KBM-7 (cell line): ENCODE measurements at places on chromosomes 1 and 21.

DNA sequence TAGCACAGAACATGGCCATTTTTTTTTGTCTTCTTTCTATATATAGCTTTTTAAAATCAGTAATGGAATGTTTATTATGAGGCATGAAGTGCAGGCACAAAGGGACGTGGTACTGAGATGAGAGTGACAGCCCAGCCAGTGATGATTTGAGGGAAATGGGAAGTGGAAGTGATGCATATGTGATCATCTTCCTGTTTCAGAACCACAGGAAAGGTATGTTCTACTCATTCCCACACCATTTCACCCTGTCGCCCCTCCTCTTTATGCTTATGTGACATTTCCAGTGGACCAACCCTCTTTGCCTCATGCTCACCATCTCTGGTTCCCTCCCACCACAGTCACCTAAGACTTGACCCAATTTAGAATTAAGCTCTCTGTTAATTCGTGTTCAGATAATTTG is 24.3 kb downstream of the PTGS2 start:
- peak; percentile 24 for DNase-seq

GRCh38 chr1:116260115-116260514 is 112.9 kb upstream of the ATP1A1 start:
- DNase-seq: no peak

GRCh38 chr1:24364975-24365678 is 46.0 kb downstream of the GRHL3 start:
- no peak for DNase-seq

DNA sequence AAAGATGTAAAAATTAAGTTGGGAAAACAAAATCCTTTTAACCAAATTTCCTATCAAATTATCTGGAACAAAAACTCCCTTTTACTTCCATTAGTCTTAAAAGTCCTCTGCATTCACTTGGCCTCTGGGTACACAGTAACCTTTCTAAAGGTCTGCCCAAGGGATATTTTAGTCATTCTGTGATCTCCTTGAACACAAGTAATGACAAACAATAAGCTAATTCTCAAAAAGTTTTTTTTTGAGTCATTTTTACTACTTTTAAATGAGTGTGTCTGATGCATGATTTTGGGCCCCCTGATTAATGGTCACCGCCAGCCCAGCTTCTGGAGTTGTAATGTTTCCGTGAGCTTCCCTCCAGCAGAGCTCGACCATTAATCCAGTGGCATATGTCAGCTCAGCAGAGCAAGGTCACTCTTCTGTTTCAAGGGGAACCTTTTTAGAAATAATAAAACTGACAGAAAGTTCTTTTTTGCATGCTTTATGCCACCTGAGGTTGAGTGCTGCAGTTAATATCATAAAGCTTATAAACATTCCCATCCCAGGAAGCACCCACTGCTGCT is 14.3 kb downstream of the SAMSN1 start:
- peak; percentile 65 for DNase-seq

GRCh38 chr1:110616587-110616986 is 10.4 kb upstream of the KCNA2 start:
- peak; percentile 42 for DNase-seq

DNA sequence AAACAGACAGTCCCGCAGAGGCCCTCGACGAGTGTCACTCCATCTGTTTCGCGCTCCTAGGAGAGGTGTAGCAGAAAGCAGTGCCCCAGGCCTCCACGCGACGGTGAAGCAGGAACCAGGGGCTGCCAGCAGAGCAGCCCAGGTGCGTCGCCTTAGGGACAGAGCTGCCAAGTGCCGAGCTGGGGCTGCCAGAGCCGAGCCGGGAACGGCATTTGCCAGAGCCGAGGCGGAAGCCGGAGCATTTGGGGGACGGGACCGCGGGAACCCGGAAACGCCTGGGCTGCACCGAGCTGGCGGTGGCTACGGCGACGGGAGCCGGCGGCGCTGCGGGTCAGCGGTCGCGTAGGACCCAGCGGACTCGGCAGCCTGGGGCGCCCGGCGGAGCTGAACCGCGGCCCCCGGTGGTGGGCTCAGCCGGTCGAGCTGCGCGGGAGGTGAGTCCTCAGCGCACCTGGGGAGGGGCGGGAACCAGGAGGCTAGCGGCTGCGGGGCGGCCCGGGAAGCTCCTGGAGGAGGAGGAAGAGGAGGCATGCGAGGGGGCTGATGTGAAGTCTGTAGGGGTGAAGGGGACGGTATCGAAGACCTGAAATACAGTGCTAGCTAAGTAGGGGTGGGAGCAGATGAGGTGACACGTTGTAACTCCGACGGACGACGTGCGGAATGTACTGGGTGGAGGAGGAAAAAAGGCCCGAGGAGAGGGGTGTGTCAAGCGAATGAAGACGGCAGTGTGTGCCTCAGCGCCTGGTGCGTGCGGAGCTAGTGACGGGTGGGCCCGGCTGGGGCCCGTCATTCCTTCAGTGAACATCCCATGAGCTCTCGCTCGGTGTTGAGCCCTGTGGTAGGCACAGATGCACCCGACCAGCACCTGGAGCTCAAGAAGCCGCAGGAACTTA is at the start of gene SLC35A3:
SLC35A3 (plus strand) TSS at position 268 of the 893 bp plus-strand sequence. CDS start 23,559 bp downstream, outside the sequence.
- DNase-seq: peak; percentile 86

DNA sequence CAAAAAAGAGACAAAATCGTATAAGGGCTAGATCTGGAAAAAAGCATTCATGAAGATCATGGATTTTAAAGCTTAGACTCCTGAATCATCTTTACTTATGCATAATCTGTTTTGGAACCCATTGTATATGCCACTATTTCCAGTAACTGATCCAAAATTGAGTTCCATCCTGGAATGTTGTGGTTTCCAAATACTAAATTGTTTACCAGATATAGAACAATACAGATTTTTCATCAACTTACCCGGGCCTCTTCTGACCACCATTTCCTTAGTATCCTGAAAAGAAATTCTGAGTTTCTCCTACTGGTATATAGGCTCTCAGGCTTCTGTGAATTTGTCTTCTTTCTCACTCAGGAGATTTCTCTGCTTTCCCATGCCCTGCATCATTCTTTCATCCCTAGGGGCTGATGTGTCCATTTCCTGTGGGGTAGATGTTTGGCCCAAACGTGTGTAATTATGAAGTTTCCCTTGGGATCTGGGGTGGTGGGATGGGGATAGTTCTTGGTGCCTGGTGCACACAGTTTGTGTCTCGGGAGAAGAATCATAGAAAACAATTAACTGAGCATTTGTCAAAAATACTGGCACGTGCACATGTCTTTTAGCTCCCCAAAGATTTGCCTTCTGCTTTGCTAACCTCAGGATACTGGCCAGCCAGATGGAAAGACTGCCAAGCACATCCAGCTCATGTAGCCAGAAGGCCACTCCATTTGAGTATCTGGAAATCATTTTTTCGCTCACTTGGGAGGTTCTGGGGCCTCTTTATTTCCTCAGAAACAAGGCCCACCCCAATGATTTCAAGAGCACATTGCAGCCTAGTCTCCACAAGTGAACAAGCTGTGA is 127.8 kb downstream of the NTMT2 start:
- no peak for DNase-seq

DNA sequence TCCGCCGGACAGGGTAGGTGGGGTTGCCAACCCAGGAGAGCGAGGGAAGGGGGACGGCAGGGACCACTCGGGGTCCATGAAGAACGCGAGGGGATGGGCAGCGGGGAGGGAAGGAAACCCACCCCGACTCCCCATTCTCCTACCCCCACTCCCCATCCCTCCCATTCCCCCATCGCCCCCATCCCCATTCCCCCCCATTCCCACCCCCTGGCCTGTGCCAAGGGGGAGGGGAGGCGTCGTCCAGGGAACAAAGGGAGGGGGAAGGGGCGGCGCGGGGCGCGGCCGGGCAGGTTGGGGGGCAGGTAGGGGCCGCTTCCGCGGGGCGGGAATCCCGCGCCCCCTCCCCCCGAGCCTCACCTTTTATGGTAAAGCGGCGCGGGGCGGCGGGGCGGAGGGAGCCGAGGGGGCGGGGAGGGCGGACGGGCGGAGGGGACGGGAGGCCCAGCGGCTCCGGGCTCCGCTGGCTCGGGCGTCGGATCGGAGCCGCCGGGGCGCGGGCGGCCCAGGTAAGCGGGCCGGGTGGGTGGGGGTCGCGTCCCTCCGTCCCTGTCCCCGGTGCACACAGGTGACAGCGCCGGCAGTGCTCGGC is at the start of gene FBLIM1:
FBLIM1 (plus strand) TSS at position 453 of the 589 bp plus-strand sequence. CDS start 6,189 bp downstream, outside the sequence.
- no peak for DNase-seq

DNA sequence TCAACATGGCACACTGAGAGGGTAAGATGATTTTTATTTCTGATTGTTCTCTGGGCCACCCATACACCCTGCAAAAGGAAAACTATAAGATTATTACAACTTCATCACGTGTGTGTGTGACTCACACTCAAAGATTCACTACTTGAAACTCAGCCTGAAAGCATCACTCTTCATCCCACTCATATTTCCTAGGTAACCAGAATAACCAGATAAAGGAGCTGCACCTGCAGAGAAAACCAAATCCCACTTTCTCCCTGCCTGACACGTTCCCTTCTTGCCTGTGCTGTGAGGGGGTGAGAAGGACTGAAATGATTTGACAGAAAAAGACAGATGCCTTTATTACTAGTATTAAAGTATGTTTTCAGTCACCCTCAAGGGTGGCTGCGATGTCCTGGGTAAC is 131.6 kb downstream of the TGFBR3 start:
- no peak for DNase-seq

- DNase-seq: peak; percentile 89
Measured at GRCh38 chr1:40029608-40030007, 10.9 kb upstream of the CAP1 start.

- no peak for DNase-seq
Measured at GRCh38 chr1:213973129-213973528, 14.6 kb upstream of the PROX1 start.

GRCh38 chr1:22449636-22450035 is 2.0 kb upstream of the ZBTB40 start:
- no peak for DNase-seq

DNA sequence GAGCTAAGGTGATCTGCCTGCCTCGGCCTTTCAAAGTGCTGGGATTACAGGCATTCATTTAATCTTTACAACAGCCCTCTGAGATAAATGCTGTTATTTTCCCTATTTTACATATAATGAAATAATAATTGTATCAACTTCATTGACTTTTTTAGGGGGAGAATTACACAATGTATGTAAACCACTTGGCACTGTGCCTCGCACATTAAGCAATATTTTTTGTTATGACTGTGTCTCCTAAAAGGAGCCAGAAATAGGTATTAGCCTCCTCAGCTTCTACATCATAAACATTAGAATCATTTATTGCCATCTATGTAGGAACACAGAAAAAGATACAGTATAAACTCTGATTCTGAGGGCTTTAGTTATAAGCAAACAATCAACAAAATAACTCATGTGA is 1.1 kb upstream of the DNAJC28 start:
- DNase-seq: no peak
